ENCODE measurements at places on chromosomes 3 and 15.
A peak's percentile ranks its signal among the peaks of the same experiment; 100 is the strongest.

DNA sequence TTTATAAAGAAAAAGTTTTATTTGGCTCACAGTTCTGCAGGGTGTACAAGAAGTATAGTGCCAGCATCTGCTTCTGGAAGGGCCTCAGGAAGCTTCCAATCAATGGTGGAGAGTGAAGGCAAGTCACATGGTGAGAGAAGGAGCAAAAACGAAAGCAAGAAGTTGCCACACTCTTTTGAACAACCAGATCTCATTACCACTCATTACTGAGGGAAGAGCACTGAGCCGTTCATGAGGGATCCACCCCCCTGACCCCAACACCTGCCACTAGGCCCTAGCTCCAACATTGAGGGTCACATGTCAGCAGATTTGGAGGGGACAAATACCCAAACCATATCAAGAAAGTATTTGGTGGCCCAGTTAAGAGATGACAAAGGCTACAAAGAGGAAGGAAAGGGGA, 239.3 kb upstream of the UBE2E1 start:
- DNase-seq = no peak

DNA sequence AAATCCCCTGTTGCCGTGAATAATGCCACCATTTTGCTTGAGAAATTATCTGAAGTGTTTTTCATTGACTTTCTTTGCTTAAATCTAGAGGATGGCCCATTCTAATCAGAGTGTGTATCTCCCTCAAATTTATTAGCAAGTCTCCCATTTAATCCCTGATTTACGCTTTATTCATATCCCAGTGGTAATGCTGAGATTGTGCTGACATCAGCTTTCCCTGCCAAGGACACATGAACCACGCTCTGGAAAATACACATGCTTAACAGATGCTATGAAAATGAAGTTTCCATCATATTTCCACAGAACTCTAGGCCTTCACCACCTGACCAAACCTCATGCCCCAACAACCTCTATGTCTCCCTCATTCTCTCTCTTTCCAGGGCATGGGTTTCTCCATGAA, 545.4 kb downstream of the TUSC7 start:
- DNase-seq = no peak

DNA sequence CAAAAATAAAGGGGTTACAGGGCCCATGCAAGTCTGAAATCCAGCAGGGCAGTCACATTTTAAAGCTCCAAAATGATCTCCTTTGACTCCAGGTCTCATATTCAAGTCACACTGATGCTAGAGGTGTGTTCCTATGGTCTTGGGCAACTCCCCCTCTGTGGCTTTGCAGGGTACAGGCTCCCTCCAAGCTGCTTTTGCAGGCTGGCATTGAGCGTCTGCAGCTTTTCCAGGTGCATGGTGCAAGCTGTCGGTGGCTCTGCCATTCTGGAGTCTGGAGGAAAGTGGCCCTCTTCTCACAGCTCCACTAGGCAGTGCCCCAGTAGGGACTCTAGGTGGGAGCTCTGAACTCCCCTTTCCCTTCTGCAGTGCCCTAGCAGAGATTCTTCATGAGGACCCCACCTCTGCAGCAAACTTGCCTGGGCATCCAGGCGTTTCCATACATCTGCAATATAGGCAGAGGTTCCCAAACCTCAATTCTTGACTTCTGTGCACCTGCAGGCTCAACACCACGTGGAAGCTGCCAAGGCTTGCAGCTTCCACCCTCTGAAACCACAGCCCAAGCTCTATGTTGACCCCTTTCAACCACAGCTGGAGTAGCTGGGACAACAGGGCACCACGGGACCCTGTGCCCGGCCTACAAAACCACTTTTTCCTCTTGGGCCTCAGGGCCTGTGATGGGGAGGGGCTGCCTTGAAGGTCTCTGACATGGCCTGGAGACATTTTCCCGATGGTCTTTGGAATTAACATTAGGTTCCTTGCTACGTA, 80.1 kb upstream of the PLSCR5 start:
- DNase-seq = no peak

GRCh38 chr15:90160781-90161727, 40.1 kb upstream of the SEMA4B start:
- no peak for DNase-seq

DNA sequence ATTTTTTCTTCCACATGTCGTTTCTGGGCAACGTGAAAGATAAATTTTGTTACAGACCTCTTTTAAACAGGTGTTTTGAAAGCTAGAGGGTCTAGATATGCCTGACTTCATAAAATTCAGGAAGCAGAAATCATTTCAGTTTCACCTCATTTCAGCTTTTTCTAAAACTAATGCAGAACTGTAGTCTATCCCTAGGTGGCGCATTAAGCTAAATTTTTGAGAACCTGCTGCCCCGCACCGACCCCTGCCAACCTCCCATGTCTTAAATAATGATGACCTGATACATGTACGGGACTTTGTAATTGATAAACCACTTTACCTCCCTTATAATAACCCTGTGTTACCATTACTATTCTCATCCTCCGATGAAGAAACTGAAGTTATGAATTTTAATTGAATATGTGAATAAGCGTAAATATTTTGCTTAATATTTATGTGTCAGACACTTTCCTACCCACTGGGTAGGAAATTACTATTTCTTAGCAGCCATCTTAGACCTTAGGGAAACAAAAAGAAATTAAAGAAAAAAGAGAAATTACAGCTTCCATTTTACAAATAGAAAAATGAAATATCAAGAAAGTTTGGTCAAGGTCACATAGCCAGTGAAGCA, 78.7 kb upstream of the GCNT3 start:
- peak; percentile 12 for DNase-seq

DNA sequence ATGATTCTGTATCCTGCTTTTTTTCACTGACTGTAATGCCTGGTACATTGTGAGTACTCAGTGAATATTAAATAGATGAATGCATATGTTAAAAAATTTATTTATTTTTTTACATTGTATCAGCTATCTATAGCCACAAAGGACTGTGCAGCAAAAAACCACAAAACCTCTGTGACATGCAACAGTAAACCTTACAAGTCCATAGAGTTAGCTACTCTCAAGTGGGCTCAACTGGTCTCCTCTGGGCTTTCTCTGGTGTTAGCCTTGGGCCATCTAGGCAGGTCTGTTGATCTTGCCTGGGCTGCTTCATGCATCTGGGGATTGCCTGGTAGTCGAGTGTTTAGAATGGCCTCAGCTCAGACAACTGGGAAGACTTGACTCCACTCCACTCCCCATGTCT, 35.3 kb downstream of the OTOL1 start:
- no peak for DNase-seq
